Neuronal stem cell (in vitro differentiated cells): ENCODE measurements at places on chromosomes 7 and 10.

GRCh38 chr7:70006261-70006920 lies 408.1 kb downstream of the AUTS2 start:
- no peak for DNase-seq

DNA sequence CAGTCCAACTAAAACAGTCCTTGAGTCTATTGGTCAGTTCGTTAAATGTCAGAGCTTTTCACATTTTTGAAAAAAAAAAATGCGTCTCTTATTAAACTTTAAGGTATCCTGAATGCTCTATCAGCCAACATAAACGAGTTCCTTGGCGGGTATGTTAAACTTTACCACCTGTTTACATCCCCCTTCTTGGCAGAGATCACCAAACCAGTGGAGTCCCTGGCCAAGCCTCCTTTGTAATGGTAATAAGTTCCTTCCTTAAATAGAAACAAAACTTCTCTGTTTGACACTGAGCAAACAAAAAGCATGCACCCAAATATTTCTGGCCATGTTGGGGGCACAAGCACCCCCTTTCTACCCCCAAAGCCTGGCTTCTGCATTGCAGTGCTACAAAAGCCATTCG lies 3.2 kb downstream of the TRIL start:
- DNase-seq: no peak

- DNase-seq: no peak
Observed at GRCh38 chr10:1370298-1370697, 314.1 kb downstream of the WDR37 start.

- peak; percentile 31 for DNase-seq
Observed at GRCh38 chr10:129161150-129161549, 305.9 kb upstream of the MGMT start.

GRCh38 chr7:16498122-16498521 lies 28.5 kb upstream of the LRRC72 start:
- no peak for DNase-seq
